ENCODE measurements at places on chromosomes 11 and 22.

- DNase-seq: no peak
Measured at GRCh38 chr22:50280708-50281383, 10.7 kb upstream of the MAPK11 start.

DNA sequence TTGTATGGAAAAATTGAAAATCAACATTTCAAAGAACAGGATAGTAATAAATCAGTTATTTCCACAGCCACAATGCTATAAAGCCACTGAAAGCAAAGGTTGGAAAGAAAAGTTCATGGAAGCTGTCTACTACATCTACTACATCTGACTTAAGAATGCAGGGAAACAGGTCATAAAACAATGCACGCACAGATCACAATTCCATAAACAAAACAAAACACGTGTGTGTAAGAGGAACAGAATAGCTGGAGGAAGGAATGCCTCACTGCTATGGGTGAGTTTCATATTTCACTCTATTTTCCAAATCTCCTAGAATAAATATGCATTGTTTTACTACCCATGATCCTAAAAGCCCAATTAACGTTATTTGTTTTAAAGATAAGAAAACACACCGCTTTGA is 66.3 kb downstream of the NCAPD3 start:
- no peak for DNase-seq

DNA sequence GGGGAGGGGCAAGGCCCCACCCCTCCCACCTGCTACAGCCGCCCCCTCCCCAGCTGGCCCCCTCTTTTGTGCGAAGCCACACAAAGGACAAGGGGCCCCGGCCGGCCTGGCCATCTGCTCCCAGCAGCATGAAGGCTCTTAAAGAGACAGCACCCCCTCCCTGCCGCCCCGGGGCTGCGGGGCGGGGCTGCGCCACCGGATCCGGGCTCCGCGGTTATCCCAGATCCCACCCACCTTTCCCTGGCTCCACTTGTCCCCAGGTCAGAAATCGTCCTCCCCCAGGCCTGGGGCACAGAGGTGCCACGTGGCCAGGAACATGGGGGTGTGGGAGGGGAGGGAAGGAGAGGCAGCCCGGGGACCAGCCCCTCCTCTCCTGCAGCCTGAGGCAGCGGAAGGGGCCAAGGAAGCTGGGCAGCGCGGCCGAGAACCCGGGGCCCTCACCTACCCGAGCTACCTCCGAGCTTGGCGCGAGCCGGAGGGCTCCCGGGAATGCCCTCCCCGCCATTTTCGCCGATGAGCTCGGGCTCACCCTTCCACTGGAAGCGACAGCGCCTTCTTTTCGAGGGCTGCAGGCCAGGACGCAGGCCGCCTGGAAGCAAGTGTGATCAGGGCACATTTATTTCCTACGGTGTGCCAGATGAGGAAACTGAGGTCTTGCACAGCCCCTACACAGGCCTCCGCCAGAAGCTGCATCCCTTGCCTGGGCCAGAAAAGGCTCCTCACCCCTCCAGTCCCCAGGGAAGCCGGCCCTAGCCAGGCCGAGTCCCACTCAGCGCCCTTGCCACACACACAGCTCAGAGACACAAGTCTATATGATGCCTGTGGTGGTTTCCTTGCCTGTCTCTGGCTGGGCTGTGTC is 2.5 kb upstream of the RCOR2 start:
- no peak for DNase-seq

DNA sequence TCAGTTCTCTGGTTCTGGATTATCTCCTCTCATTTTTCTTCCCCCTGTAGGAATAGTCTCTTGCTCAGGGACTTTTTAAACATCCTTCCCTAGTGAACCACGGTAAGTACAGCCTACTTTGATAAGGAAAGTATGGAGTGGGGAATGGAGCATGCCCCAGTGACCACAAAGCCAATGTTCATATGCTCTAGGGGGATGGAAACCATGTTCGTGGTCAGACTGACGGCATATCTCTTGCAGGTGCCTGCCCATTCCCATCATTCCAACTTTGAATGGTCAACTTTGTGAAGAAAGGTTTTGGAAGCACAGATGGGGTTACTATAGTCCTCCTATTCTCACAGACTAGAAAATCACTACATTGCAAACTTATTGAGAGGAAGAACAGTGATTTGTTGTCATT is 332.5 kb upstream of the NCAM1 start:
- DNase-seq: no peak

- DNase-seq: peak; percentile 54
Measured at GRCh38 chr11:120303004-120303637, 22.0 kb upstream of the TLCD5 start.

- DNase-seq: peak; percentile 87
Measured at GRCh38 chr11:35040221-35040942, 98.6 kb upstream of the CD44 start.

DNA sequence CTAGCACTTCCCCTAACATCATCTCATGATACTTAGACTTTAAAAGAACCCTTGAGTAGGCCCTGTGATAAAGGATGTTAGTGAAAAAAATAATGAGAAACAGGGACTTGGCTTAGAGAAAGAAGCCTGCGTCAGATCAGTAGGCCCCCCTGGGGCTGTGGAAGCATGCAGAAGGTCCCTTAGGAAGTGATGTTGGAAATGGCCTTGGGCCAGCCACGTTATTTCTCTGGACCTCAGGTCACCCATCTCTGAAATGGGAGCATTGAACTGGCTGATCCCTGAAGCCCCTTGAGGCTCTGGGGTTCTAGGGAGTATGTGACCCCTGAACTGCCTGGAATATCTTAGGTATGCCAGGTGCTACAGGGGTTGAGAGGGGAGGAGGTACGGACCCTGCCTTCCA is 40.2 kb downstream of the MCM5 start:
- DNase-seq: no peak

DNA sequence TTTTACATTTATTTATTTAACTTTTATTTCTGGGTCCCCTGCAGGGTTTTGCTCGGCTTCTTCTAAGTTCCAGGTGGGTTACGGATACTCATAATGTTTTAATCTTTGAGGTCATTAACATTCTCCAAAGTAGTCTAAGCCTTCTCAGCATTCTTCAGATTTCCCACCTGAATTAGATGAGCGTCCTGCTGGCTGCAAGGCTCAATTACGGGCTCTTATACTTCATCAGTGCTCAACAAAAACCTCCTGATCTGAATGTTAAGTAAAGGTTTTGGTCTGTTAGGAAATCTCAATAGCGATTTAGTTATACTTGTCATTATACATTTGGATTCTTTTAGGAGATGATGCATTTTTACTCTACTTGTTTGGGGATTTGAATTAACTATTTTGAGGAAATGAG is 27.3 kb upstream of the NFRKB start:
- DNase-seq: no peak
